ENCODE measurements at places on chromosomes 6 and 20. TPM values are rescaled to one million over a fixed set of nuclear protein-coding genes. Genes with fewer than 3 reads are reported as not detected.
A peak's percentile ranks its signal among the peaks of the same experiment; 100 is the strongest.

DNA sequence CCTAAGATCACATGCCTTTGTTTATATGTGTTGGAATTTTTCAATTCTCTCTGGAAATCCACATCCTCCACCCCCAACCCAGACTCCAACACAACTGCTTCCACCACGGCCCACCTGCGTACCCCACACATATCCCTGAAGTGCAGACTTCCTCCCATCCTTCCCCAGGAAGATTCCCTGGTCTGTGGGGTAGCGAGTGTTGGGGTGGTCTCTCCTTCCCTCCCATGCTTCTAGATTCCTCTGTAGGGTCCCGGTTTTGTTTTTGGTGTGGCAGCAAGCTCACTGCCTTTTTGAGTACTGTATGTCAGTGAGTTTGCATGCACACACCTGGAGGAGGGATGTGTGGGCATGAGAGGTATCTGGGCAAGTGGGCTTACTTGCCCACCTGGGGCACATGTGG, 127.6 kb downstream of the MRPL14 start:
- no peak for DNase-seq

GRCh38 chr6:44367681-44368080, 19.8 kb upstream of the CDC5L start:
- no peak for DNase-seq

- no peak for DNase-seq
Observed at GRCh38 chr20:14845199-14846160, 508.1 kb upstream of the FLRT3 start.

DNA sequence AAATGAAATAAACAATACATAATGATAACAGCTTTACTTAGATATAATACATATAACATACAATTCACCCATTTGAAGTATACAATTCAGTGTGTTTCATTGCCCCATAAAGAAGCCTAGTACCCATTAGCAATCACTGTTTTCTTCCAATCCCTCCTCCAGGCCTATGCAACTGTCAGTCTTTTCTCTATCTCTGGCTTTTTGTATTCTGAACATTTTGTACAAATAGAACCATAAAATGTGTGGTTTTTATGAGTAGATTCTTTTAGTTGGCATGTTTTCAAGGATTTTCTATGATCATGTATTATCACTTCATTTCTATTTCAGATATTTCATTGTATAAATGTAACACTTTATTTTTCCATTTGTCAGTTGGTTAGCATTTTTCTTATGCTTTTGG, 54.6 kb upstream of the MYO6 start:
- no peak for DNase-seq

DNA sequence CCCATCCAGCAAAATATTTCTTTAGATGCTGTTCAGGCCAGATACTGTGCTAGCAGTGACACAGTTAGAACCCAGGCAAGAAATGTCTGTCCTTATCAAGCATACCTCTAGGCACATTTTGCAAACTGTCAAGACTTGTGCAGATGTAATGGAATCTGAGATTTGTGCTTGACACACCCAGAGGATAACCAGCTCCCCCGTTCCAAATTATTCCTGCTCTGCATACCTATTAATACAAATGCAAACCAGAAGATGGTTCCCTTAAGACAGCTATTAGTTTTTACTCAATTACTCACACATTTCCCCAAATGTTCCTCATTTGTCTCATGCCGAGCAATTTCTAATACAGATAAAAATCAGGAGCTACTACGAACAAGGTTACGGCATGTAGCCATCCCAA, 40.4 kb downstream of the ATXN1 start:
- DNase-seq, result no peak

- no peak for DNase-seq
Observed at GRCh38 chr20:8952721-8953120, 116.2 kb upstream of the PLCB4 start.

DNA sequence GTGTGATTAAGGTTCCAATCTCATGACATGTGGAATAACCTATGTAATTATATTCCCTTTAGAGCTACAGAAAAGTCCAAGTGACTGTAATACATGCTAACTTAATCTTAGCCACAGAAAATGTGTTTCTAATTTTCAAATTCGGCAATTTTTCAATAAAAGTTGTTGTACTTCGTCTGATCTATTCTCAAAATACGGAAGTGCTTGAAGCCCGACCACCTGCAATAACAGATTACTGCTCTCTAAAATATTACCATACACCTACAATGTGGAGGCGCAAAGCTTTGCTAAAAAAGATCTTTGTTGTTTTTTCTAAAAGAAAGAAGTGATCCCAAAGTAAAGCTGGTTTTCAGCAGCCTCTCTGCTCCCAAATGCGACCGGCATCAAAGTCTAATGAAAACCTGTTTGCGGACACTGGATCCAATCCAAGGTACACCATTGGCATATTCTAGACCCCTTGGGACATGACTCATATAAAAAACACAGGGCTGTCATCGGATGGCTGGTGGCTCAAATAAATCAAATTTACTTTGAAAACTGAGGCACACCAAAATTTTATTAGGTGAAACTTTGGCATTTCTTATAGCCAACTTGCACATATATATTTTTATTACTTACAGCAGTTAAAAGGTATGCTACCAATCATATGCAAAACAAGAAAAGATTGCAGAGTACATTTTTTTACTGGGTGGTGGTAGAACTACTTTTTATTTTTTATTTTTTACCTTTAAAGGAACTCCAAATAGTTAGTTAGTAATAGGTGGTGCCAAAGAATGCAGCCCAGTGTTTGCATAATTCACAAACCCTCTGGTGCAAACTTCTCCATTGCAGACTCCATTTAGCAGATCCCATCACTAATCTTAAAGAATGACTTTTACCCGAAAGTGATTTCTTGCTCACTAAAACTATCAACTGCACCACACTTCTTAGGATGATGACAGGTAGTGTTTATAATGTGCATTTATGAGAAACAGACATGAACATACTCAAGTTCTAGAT, 118.7 kb upstream of the TBX18 start:
- no peak for DNase-seq

DNA sequence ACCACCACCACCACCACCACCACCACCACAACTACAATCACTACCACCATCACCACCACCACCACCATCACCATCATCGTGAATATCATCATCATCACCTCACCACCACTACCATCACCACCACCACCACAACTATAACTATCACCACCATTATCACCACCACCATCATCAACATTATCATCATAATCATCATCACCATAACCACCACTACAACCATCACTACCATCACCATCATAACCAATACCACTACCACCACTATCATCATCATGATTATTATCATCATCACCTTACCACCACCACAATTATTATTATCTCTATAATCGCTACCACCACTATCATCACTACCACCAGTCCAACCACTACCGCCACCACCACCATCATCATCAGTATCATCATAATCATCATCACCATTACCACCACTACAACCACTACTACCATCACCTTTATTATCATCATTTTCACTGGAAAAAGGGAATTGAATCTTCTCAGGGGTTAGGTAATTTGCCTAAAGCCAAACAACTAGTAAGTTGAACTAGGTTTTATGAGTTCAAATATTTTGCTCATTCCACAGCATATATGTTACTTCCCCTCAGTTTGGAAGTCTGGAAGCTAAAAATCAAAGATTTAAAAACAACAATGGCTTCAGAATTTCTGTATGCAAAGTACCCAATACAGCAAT, 8.3 kb downstream of the RIPOR2 start:
- DNase-seq, result no peak

GRCh38 chr20:55667955-55668354, 337.4 kb downstream of the CBLN4 start:
- no peak for DNase-seq

DNA sequence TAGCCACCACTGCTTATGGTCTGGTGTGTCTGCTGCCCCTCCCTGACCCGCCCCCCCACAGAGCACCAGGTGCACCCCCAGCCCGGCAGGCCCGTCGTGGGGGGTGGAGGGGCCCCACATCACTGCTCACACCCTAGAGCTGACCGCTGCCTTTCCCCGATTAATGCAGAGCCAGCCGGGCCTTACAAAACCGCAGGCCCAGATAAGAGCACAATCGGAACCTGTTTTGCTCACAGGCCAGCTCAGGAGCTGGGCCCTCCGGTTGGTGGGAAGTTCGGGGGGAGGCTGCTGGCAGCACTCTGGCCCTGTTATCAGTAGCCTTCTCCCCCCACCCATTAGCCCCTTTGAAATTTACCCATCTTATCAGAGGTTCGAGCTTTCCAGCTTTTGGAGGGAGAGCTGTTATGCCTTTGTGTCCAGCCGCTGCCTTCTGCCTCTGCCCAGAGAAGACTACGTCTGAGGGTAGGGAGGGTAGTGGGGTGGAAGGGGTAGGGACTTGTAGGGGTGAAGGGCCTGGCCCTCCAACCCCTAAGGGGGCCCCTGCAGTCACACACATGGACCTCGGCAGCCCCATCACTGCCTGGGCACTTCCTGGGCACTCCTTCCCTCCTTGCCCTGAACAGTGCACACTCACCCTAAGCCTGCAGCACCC, 6.9 kb upstream of the SPDEF start:
- DNase-seq, result no peak

GRCh38 chr20:31869942-31870725, at the start of the genes DUSP15 and TTLL9:
Gene DUSP15 (minus strand): TSS chr20:31870527. CDS start chr20:31870337, 190 bp downstream.
Gene TTLL9 (plus strand): TSS chr20:31870634. CDS start chr20:31871127, 493 bp downstream.
- DNase-seq, result no peak

DNA sequence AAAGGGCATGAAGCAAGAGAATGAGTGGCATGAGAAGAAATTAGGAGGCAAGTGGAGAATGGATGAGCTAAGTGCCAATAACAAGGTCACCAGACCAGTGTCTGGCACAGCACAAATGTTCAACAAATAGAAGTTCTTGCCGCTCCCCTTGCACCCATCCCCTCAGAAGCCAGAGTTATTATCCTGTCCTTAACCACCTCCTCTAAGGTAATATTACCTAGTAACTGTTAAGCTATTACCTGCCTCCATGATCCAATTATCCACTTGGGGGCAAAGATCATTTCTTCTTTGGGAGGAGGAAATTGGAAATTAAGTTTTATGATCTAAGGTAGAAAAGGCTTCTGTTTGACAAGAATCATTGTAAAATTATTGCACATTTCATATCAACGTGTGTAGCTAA, 133.8 kb downstream of the FOXA2 start:
- DNase-seq, result no peak

- no peak for DNase-seq
Observed at GRCh38 chr20:62080249-62080990, 14.7 kb upstream of the TAF4 start.

- no peak for DNase-seq
Observed at GRCh38 chr20:24851346-24852019, 97.6 kb upstream of the CST7 start.

DNA sequence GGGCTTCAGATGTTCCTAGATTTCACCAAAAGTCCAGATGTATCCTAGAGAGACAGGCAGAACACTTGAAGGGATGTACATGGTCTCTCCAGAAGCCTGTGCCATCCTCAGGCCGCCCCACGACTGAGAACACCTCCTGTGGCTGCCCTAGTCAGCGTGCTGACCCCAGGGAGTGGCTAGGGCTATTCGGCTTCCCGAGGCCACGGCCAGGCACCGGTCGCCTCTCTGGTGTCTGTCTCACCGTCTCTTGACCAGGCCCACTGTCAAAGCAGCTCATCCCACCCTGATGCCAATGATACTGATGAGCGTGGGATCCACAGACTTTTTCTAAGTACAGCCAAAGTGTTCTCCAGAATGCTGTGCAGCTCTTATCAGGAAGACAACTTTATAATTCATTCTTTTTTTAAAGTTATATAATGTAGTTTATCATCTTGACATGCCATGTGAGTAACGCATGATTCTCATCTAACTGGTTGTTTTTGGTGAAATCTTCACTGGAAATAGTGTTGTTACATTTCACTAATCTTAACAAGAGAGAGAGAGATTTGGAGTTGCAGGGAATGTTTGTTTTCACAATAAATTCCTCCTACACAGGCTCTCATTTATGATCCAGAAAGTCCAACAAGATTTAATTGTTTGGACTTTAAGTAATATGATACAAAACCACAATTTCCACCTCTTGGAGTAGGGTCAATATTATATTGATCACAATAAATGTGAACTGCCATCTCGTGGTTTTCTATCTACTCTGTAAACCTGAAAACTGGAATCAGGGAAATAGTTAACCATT, 41.7 kb upstream of the KLHL31 start:
- no peak for DNase-seq

GRCh38 chr20:53883098-53883911, 187.1 kb downstream of the BCAS1 start:
- DNase-seq, result no peak

DNA sequence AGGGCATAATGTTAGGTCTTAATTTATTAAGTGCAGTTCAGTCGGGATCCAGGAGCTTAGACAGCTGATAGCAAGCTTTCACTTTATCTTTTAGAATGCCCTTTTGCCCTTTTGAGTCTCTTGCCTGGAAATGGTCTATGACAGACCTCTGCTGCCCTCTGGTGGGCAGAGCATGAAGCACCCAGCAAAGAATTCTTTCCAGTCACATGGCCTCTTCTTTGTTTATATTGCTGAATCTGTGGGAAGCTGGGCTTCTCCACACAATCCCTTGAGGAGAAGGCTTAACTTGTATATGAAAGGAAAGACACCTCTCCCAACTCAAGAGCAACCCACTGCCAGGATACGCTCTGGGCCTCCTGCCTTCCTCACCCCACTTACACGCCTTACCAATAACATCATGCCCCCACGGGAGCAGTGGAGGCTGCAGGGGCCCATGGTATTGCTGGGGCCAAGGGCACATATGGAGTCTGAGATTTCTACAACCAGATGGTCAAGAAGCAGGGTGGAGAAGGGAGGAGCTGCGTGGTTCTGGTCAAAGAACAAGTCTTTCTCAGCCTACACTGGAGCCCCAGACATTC, 20.4 kb downstream of the WFDC3 start:
- DNase-seq, result peak; percentile 88

- no peak for DNase-seq
Observed at GRCh38 chr6:47027315-47027714, 14.8 kb downstream of the ADGRF1 start.

Gene C20orf202
- total RNA-seq, result 0.13 TPM

Gene FAM83D
- total RNA-seq, result 51.6 TPM

Gene LY6G6F
- total RNA-seq, result not detected

Gene HCRTR2
- not detected for total RNA-seq

Gene ABHD16A
- 32.9 TPM for total RNA-seq

Gene CYP39A1
- total RNA-seq, result 0.59 TPM

Gene TREML1
- not detected for total RNA-seq
